ENCODE measurements at places on chromosomes 6 and 20.

- DNase-seq = peak; percentile 88
Observed at GRCh38 chr6:111805511-111806164, 67.6 kb downstream of the FYN start.

DNA sequence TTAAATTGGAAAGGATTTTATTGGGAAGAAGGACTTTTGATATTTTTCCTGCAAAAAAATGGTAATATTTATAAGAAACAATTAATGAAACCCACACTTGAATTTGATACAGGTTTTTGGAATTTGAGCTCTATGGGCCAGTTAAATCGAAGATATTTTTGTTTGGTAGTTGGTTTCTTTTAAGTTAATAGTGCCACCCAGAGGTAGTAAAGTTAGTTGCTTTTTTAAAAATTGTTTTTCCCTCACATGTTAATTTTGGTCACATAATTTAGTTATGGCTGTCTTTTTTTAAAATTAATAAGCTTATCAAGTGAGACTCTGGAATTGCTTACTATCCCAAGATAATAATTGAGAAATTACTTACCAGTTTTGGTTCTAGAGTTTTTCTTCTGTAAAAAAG, 7.1 kb downstream of the PRIM2 start:
- no peak for DNase-seq

DNA sequence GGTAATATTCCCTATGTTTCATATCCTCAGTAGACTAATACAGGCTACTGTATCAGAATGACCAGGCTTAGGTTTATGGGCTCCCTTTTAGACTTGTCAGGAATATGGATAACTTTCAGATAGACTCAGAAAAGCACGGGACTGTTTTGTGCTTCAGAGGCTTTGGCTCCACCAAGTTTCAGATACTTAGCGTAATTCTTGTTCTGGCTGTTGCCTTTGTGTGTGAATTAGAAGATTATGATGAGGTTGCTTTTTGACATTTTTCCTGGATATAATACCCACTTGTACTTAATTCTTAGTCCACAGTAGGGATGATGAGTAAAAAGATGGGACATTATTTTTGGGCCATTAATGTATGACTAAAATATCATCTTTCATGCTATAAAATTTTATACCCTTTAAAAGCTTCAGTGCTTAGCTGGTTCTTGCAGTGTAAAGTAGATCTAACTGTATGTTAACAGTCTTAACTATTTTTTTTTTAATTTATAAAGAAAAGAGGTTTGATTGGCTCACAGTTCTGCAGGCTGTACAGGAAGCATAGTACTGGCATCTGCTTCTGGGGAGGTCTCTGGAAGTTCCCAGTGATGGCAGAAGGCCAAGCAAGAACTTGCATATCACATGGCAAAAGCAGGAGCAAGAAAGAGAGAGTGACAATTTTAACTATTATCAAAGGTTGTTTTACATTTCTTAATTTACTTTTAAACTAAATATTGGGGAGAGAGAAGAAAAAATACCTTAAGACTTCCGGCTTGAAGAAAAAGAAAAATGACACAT, 120.7 kb downstream of the ZFAND3 start:
- DNase-seq = no peak

GRCh38 chr6:52400313-52401041, 19.7 kb upstream of the EFHC1 start:
- no peak for DNase-seq

- no peak for DNase-seq
Observed at GRCh38 chr20:14957402-14957801, 620.0 kb upstream of the FLRT3 start.

DNA sequence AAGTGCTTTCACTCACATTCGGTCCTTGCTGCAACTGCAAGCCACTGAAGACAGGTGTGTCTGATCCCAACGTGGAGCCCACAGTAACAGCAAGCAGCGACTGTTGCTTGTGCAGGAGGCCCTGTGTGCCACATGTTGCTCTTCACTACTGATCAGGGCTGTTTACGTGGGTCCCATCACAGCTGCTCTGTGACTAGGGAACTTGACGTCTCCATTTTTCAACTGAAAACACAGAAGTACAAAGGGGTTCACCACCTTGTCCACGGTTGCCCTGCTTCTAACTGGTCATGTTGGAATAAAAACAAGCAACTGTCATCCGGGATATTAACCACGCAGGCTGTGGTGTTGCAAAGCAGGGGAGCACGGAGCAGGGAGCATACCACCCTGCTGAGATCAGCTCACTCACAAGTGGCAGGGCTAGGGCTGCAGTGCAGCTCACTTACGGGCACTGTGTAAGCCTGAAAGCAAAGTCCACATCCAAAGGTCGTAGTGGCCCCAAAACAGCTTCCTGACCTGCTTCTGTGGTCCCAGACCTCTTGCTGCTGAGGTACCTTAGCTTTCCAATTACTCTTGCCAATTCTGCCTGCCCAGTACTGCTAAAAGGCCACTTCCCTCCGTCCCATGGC, 105.8 kb upstream of the DUSP22 start:
- no peak for DNase-seq

DNA sequence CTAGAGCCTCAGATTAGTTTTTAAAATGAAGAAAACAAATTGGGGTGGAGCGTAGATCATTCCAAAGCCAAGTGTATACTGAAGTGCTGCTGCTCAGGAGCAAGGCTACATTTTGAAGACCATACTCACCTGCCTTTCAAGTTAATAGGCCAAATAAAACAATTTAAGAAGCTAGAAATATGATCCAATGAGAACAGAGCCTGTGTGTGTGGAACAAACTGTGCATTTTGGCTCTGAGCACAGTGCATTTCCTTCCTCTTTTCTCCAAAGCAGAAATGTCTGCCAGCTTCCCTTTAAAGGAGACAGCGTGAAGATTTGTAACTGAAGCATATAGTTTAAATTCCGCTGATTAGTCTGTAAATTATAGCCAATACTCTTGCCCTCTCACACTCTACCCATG, 3.2 kb upstream of the IFNGR1 start:
- DNase-seq = no peak

GRCh38 chr20:39453890-39454289, 491.7 kb downstream of the DHX35 start:
- no peak for DNase-seq

- DNase-seq = no peak
Observed at GRCh38 chr6:45428727-45429126, 51.0 kb upstream of the SUPT3H start.

GRCh38 chr6:108581237-108581931, 20.7 kb downstream of the FOXO3 start:
- no peak for DNase-seq

DNA sequence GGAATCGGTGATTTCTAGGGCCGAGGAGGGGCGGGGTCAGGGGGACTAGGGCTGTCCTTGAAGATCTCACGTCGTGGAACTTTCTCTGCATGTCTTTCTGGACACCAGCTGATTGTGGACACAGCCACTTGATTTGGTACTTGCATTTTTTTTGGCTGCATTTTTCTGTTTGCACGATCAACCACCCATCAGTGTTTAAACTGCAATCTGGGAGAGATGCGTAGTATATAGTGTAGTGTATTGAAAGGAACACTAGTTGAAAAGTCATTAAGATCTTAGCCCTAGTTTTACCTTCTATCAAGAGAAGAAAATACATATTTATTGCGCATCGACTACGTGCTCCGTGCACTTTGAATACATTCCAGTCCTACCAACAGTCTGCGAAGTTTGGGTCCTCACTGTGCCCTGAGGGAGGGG, 657 bp downstream of the NT5DC1 start:
- no peak for DNase-seq

DNA sequence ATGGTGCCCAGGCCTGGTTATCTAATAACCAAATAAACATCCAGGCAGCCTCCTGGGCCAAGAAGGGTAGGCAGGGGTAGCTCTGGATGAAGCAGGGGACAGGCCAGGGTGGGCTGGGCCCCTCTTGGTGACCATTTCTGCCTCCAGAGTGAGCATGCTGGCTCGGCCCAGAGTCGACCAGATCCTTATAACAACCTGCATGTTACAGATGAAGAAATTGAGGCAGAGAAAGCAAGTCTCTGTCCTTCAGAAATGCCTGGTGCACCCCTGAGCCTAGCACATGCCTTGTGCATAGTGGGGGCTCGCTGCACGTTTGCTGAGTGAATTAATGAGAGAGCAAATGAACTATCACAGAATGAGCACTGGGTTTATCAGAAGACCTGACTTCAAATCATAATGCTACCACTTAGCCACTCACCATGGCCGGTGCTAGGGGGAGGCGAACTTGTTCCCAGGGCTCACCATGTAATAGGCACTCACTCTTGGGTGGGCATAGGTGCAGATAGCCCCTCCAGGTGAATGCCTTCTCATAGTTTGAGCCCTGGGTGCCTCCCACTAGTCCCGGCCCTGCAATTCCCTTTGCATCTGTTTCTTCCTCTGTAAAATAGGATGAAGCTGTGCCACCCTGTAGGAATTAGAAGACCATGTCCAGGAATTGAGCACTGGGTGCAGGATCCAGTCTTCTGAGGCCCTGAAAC, 3.8 kb upstream of the APCDD1L start:
- DNase-seq = no peak

GRCh38 chr20:35952480-35953386, 1.6 kb downstream of the SCAND1 start:
- no peak for DNase-seq

DNA sequence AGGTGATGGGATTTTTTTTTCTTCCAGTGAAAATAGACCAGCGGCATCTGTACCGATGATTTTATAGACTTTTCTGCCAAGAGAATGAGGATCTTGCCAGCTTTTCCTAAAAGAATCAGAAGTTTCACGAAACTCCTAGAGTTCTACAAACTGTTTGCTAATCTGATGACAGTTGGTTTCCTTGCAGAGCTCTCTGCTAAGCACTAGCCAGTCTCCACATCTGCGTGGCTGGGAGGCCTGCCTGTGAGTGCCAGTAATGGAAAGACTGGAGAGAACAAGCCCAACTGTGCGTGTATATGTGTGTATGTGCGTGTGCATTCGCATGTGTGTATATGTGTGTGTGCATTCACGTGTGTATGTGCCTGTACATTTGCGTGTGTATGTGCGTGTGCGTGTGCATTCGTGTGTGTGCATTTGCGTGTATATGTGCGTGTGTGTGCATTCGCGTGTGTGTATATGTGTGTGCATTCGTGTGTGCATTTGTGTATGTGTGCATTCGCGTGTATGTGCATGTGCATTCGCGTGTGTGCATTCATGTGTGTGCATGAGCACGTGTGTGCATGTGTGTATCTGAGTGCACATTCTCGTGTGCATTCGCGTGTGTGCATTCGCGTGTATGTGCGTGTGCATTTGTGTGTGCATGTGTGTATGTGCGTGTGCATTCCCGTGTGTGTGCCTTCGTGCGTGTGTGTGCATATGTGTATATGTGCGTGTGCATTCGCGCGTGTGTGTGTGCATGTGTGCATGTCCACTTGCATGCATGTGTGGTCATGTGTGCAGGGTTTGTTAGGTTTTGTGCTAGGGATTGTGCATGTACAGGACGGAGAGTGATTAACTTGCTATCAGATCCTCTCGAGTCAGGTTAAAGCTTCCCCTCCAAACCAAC, 379.4 kb downstream of the TAF4 start:
- DNase-seq = no peak

DNA sequence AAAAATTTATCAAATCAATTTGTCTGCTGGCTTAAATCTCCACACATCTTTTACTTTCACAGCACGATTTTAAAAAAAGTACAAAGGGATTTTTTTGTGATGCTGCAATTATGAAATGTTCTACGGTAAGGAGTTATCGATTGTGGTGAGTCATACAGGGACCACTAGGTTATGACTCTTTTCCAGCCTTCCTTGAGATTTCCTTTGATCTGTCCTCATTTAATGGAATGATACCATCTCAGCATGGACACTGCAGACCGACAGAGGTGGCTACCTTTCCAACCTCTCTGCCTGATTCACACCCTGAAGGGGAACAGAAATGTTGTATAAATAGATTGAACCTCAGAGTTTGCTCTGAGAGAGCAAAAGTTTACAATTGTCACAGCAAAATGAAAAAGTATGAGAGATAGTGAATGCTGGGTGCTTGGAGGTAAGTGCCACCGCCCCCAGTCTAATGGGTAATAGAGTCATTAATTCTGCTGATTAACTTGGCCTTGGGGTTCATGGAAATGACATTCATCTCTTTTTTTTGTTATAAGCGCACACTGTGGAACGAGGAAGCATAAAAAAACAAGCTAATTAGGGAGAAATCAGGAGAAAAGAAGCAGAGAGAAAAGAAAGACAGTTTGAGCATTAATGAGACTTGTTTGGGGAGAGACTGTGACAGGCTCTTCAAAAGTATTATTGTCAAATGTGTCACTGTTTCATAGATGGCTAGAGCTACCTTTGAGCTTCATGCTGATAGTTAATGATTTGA, 306.0 kb downstream of the RNF144B start:
- no peak for DNase-seq

GRCh38 chr6:127397729-127398630, 54.6 kb upstream of the ECHDC1 start:
- DNase-seq = no peak

- no peak for DNase-seq
Observed at GRCh38 chr6:31293343-31293742, 21.5 kb upstream of the HLA-C start.

DNA sequence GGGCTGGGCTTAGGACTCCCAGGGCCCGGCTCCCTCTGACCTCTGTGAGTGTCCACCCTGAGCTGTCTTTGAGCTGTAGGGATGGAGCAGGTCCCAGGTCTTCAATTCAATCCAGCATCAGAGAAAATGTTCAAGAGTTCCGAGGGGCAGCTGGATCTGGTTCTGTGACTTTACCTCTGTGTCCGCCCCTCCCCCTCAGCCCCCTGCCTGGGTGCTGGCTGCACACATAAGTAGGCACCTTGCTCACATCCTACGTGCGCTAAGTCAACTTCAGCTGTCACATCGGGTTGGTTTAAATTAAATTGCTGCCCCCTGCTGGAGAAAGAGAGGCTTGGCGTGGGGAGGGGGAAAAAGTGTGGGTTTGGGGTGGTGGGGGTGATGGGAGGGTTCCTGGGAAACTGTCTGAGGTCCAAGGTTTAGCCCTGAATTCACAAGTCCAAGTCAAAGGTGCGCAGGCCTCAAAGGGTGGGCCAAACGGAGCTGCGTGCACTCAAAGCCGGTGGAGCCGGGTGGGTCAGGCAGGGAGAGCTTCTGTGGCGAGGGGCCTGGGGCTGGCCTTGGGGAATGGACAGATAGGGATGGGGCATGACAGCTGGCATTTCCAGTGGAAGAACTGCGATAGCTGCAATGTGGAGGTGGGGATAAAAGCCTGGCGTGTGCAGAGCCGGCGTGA, 3.0 kb downstream of the WFDC5 start:
- no peak for DNase-seq

DNA sequence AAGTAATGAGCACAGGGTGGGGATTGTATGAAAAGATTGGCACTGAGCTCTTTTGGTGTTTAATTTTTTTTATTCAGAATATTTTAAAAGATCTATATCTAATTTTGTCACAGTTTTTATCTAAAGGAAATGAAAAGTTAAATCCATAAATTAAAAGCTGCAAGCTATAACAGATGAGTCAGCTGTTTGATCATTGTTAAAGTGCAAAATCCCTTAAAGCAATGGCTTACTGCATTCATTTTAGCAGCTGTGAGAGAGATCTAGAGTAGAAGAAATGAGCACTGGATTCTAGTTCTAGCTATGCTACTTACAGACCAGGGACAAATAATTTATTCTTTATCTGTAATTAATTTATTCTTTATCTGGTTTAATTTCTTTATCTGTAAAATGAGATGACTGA, 245.9 kb downstream of the CD109 start:
- no peak for DNase-seq

- DNase-seq = peak; percentile 2
Observed at GRCh38 chr20:32945710-32946221, 58.5 kb downstream of the SUN5 start.

GRCh38 chr6:102068349-102068929, 674.9 kb downstream of the GRIK2 start:
- DNase-seq = no peak

Data from kidney epithelial cell (primary cell).